ENCODE measurements at places on chromosomes 7 and 10.

DNA sequence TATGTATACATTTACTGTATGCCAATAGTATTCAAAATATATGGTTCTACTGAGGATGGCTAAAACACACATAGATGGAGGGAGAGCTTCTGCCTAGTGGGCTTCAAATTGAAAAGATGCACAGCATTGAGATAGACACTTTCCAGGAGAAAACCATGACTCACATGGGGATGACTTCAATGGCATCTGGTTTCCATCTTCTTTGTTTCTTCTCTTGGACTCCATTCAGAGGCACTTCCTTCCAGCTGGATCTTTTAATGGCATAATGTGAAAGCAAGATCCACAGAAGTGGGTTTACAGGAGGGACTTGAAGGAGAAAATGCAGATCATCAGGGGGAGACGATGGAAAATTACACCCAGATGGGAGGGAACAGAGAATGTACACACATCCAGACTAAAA, 84.9 kb downstream of the ZNF365 start:
- DNase-seq: no peak

DNA sequence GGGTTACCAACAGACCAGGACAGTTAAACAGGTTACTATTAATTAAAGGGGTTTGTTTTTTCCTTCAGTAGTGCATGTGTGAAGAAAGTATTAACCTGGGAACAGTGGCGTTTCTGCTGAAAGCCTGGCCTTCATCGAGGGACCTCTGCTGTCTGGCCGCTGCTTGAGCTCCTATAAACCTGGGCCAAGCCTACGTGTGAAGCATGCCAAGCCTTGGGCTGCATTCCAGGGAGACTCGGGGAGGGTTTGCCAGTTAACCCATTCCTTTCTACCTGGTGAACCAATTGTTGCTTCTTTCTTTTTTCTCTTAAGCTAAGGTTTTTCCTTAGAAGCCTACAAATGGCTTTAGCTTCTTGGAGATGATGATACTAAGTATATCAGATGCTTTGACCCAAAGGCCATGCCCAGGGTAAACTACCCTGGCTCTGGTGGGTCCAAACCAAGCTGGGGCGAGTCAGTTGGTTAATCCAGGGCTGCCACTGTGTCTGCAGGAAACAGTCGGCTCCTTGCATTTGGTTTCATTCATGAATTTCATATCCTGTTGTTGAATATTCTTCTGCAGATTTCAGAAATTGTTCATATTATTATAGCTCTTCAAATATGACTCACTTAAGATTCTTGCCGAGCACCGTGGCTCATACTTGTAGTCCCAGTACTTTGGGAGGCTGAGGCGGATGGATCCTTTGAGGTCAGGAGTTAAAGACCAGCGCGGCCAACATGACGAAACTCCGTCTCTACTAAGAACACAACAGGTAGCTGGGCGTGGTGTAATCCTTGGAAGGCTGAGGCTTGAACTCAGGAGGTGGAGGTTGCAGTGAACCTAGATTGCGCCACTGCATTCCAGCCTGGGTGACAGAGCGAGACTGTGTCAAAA, 23.8 kb downstream of the PFKP start:
- no peak for DNase-seq

GRCh38 chr7:139692723-139693122, 85.1 kb downstream of the HIPK2 start:
- DNase-seq: no peak

DNA sequence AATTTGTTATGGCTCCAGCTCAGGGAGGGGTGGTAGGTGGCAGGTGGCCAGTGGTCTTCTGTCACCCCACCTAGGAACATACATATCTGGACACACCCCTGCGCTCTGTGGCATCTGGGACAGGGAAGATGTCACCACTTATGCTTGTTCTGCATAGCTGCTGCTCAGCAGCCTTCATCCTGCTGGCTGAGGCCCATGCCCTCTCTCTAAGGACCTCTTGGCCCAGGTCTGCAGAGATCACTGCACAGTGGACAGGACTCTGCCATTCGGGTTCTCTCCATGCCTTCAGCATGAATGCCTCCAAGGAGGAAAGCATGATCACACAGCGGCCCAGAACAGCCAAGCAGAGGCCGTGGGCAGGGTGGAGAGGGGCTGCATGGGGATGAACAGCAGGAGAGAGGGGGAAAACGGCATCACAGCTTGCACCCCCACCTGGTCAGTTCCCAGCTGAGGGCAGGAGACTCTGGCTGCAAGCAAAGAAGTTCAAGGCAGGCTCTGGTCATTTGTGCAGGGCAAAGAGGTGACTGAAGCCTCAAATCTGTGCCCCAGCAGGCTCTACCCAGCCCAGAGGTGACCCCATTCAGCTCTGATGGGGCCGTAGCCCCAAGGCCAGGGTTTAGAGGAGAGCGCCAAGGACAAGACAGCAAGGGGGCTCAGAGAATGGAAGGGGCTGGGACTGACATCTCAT, 47.8 kb upstream of the GDF10 start:
- no peak for DNase-seq

DNA sequence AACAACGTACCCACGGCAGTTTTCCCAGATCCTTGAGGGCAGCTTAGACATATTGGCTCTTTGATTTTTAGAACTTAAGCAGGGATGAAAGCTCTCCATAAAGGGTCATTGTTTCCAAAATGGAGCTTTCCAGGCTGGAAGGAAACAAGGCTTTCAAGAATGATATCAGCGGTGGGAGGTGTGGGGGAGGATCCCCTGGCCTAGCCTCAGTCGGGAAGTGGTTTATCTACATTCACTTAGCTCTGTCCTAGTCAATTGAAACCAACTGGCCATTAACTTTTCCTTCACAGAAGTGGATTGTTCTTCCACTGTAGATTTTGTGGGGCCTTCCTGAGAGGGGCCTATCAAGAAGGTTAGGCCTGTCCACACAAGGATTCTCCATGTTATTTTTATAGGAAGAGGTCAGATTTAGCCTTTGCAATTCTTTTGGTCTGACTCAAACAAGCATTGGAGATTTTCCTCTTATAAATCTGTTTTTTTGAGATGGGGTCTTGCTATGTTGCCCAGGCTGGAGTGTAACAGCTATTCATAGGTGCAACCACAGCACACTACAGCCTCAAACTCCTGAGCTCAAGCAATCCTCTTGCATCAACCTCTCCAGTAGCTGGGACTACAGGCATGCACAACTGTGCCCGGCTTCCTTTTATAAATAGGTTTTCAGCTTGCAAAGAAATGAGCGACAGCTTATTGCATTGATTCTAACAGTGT, 343.5 kb downstream of the LRMDA start:
- no peak for DNase-seq

DNA sequence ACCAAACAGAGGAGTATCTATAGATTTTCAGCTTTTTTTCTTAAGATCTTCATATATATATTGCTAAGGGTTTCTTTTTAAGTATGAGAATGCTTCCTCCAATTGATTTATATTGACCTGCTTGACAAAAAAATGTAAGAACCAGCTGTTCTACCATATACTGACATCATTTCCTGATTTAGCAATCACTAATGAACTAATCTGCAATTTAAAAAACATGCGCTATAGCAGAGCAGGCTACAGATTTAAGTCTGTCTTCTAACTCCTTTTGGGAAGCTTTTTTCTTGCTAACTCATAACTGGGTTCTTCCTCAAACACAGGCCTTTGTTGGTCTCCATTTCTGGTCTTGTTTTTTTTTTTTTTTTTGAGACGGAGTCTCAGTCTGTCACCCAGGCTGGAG, 33.2 kb downstream of the ABCC2 start:
- DNase-seq: no peak

DNA sequence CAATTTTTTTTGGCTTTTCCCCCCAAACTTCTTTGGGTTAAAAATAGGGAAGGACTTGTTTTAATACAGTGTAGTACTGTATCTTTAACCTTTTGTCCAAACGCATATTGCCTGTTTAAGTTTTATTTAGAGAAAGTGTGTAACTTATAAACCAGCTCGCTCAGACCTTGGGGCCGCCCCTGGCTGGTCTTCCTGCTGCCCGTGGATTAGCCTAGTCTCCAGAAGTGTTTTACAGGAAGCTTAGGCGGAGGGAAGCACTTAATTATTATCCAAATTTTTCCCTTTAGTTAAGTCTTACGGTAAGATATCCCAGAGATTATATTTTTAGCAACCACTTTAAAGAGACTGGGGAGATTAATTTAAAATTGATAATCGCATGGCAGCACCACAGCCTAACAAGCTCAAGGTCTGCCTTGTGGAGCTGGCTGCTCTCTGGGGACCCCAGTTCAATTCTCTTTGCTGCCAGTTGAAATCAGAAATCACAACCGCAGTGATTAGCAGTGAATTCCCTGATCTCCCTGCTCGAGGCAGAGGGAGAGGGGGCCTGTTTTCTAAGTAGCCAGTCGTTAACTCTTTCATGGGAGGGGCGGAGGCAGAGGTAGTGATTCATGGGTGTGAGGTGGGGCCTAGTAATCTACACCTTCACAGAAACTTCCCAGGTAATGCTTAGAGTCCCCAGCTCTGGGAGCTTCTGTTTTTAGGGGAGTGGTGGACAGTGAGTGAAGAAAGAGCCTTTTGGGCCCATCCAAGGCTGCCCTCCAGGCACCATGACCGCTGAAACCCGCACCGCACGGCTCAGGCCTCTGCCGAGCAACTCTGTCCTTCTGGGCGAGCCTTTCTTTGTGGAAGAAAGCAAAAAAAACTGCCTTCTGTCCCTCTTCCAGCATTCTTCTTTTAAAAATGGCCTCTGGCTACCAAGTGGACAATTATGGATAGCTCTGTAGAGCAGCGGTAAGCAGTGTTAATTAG, 548.7 kb upstream of the GALNT17 start:
- no peak for DNase-seq

GRCh38 chr7:156657681-156658080, 17.1 kb downstream of the RNF32 start:
- DNase-seq: no peak

GRCh38 chr10:13335881-13336280, 12.2 kb downstream of the SEPHS1 start:
- no peak for DNase-seq

DNA sequence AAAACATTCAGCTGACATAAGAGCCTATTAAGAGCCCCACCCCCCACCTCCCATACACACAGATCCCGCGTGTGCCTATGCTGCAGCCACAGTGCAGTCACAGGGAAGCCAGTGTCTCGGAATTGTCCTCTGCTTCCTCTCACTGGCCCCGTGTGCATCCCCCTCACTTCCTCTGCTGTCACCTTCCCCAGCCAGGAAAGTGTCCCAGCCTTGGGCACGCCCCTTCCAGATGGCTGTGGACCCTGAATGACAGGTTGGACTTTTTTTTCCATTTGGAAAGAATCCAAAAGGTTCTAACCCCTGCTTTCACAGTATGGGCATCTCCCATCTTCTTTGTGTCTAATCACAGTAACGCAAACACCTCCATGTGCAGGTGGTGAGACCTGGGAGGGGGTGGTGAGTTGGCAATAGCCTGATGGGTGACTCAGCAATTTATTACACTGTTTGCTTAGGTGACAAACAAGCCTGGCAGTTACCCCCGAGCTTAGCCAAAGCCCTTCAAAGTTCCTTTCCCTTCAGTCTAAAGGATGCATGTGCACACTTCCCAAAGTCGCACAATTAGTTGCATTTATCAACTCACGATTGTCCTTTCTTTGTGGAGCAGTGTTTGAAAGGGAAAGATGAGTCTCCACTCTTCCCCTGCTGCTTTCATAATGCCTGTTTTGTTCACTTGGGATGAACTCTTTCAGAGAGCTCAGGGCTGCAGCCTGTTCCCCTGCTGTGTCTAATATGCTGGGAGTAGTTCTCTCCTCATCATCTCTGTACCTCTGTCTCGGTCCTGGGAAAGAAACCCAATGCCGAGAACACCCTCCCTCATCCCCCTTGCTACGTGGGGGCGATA, 67.5 kb upstream of the EFCAB10 start:
- no peak for DNase-seq

- DNase-seq: no peak
Measured at GRCh38 chr7:150685219-150686029, at the start of gene GIMAP2. Gene GIMAP2 (plus strand): TSS chr7:150685706. CDS start chr7:150687060, 1,354 bp downstream.

DNA sequence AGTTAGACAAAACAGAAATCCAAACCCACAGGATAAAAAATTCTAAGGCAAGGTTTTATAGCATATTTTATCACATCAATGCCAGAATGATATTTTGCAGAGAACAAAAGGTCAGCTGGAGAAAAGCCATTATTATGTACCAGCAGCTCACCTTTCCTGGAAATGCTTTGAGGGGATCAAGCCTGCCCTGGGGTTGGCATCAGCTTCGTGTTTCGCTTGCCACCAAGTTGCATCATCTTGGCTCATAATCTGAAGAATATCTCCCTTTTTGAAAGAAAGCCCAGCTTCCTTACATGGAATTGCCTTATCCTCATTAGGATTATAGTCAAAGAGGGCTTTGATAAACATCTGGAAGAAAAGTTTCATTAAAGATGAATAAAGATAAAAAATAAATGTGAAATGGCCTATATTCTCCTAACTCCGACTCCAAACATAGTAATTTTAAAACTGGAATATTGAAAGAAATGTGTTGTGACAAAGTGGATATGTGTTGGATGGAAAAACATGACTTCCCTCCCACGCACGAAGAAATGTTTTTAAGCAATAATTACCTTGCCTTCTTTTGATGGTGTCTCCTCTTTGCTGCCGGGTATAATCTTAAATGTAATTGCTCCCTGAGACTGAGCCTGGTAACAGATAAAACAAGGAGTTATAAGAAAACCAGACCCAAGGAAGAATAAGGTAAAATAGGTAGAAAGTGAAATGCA, 121.3 kb upstream of the ODAD2 start:
- no peak for DNase-seq

DNA sequence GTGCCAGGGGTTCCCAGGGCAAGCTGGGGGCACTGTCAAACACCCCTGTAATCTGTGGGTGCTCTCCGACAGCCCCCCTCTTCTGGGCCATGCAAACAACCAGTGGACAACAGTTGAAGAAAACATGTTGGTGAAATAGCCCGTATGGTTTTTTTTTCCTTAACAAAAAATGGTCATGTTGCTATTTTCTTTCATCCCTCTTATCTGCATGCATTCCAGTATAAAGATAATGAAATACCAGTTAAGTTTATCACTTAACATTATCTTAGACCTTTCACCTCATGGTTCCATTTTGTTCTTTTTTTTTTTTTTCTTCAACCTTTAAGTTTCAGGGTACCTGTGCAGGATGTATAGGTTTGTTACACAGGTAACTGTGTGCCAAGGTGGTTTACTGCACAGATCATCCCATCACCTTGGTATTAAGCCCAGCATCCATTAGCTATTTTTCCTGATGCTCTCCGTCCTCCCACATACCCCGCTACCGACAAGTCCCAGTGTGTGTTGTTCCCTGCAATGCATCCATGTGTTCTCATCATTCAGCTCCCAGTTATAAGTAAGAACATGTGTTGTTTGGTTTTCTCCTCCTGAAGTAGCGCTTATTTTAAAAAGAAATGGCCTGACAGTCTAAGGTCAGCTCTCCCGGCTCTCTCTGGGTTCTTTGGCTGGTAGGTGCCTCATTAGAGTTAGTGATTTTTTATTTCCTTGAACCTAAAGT, 110.1 kb downstream of the NRP1 start:
- DNase-seq: no peak
